Heart right ventricle (tissue), 16 donors: ENCODE measurements at places on chromosomes 2 and 18. TPM values are rescaled to one million over a fixed set of nuclear protein-coding genes. Genes with fewer than 3 reads are reported as not detected.

Gene ALK
- total RNA-seq, result 0.09 TPM

Gene NEU2
- not detected for total RNA-seq

Gene CLEC4F
- total RNA-seq, result not detected

Gene DYSF
- total RNA-seq, result 77.1 TPM

Gene CYS1
- 7.2 TPM for total RNA-seq

Gene ANKRD53
- not detected for total RNA-seq

- peaks cover 5% of the 10 kb centered on the region for H3K4me1 ChIP-seq
- DNase-seq, result peak; percentile 72
- H3K36me3 ChIP-seq, result no peaks in the 10 kb centered on the region
- no peak overlapping the region for H3K4me3 ChIP-seq
Observed at GRCh38 chr2:238864207-238865014, 16.5 kb downstream of the TWIST2 start.

GRCh38 chr2:163266772-163267171, 428.2 kb upstream of the KCNH7 start:
- no peak for DNase-seq
- H3K36me3 ChIP-seq, result no peaks in the 10 kb centered on the region
- no peak overlapping the region for H3K27ac ChIP-seq
- H3K4me1 ChIP-seq, result no peaks in the 10 kb centered on the region

DNA sequence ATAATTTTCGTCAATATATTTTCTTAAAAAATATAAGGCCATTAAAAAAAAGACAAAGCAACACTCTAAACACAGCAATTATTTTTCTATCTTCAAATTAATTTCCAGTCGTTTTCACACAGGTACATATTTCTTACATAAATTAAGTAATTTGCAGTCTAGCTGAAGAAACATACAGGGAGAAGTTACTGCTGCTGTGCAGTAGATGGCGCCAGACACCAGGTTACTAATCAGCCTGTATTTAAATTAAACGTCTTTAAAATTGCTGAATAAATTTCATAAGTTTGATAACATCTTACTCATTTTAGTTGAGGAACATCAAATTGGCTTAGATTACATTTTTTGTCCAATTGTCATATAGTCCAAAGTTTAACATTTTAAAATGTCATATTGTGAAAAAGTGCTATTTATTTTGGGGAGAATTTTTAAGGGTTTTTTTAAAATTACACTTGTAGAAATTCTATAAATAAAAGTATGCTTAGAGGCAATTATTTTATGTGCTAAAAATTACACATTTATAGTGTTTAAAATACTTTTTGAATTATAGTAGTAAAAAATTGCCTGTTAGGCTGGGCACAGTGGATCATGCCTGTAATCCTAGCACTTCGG, 88.4 kb downstream of the PMAIP1 start:
- no peaks in the 10 kb centered on the region for H3K36me3 ChIP-seq
- no peak overlapping the region for H3K27ac ChIP-seq
- peaks cover 12% of the 10 kb centered on the region for H3K27me3 ChIP-seq
- H3K4me3 ChIP-seq, result no peak overlapping the region

- no peaks in the 10 kb centered on the region for H3K27me3 ChIP-seq
- no peaks in the 10 kb centered on the region for H3K36me3 ChIP-seq
- peaks cover 15% of the 10 kb centered on the region for H3K4me1 ChIP-seq
- H3K4me3 ChIP-seq, result no peak overlapping the region
Observed at GRCh38 chr2:71066856-71067255, 1.6 kb upstream of the NAGK start.

DNA sequence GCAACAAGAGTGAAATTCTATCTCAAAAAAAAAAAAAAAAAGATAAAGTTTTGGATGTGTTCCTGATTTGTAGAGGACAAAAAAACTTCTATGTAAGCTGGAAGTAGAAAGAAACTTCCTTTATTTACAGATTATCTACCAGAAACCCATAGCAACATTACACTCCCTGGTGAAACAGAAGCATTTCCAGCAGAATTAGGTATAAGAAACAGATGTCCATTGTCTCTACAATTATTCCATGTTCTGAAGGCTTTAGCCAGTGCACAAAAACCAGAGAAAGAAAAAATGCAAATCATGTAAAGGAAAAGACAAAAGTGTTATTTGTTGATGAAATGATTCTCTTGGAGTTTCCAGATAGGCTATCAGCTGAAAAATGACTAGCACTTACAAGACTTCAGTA, 4.9 kb downstream of the TUBB6 start:
- DNase-seq, result no peak
- H3K4me3 ChIP-seq, result no peak overlapping the region
- no peaks in the 10 kb centered on the region for H3K36me3 ChIP-seq
- no peaks in the 10 kb centered on the region for H3K27me3 ChIP-seq

DNA sequence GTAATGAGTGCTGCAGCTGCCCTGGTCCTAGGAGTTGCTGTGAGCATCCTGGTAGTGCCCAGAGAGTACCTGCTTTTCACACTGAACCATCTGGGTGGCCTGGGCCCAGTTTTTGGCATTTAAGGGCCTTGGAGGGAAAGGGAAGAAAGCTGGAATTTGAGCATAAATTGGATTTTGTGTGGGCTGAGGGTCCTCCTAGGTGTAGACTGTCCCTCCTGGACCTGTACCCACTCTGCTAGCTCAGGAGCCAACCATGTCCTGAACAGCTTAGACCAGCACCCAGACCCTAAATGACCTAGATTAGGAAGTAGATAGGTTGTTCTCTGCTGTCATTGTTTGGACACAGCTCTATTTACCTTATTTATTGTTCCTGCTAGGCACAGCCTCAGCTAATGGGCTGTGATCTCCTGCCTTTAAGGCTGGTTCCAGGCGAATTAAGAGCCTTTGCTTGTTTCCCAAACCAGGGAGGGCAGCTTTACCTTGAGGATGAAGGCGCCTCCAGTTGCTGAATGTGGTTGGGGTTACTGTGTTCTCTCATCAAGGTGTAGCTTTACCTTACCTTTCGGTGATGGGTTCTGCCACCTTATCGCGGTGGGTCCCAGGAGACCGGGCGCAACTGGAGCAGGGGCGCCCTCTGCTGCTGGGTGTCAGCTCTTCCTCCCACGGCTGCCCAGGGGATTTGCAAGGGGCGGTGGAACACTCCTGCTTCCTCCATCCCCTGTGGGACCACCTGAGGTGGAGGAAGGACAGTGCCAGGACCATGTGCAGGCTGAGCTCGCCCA, 34.4 kb downstream of the ITGA6 start:
- H3K27me3 ChIP-seq, result no peaks in the 10 kb centered on the region
- peak overlapping the region; percentile 26 for H3K27ac ChIP-seq
- peaks cover 5% of the 10 kb centered on the region for H3K36me3 ChIP-seq
- H3K4me1 ChIP-seq, result no peaks in the 10 kb centered on the region
- no peak overlapping the region for H3K4me3 ChIP-seq
- peak; percentile 58 for DNase-seq

GRCh38 chr2:230356084-230356483, 29.1 kb downstream of the SP140L start:
- H3K4me3 ChIP-seq, result no peak overlapping the region
- H3K27me3 ChIP-seq, result no peaks in the 10 kb centered on the region
- H3K4me1 ChIP-seq, result no peaks in the 10 kb centered on the region
- no peak overlapping the region for H3K27ac ChIP-seq
- H3K36me3 ChIP-seq, result peaks cover 34% of the 10 kb centered on the region

GRCh38 chr2:178632729-178633128, 152.5 kb downstream of the PLEKHA3 start:
- DNase-seq, result no peak
- no peaks in the 10 kb centered on the region for H3K4me1 ChIP-seq
- no peak overlapping the region for H3K4me3 ChIP-seq

GRCh38 chr2:216006164-216006663, 7.1 kb downstream of the MREG start:
- no peaks in the 10 kb centered on the region for H3K36me3 ChIP-seq
- no peak overlapping the region for H3K27ac ChIP-seq
- no peaks in the 10 kb centered on the region for H3K27me3 ChIP-seq
- DNase-seq, result no peak
- H3K4me3 ChIP-seq, result no peak overlapping the region

DNA sequence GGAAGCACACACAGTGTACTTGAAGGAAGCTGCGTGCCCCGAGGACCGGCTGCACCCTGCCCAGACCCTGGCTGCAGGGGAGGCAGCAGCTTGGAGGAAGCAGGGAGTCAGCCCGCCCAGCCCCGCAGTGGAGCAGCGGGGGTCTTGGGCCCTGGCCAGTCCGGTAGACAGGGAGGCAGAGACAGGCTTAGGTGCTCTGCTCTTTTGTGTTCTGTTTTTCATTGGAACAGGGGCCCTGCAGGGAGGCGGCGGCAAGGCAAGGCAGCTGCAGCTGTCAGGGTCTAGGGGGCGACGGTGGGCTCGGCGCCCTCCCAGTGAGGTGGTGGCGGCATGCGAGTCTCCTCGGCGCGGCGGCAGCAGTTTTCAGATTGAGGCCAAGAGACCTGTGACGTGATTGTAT, 53.3 kb upstream of the TFCP2L1 start:
- no peaks in the 10 kb centered on the region for H3K4me1 ChIP-seq
- H3K27me3 ChIP-seq, result no peaks in the 10 kb centered on the region
- H3K27ac ChIP-seq, result no peak overlapping the region
- H3K36me3 ChIP-seq, result peaks cover 52% of the 10 kb centered on the region

GRCh38 chr18:28960146-28960545, 783.2 kb upstream of the CDH2 start:
- H3K4me3 ChIP-seq, result no peak overlapping the region
- no peaks in the 10 kb centered on the region for H3K27me3 ChIP-seq
- DNase-seq, result no peak
- no peaks in the 10 kb centered on the region for H3K36me3 ChIP-seq
- H3K27ac ChIP-seq, result no peak overlapping the region
- H3K4me1 ChIP-seq, result no peaks in the 10 kb centered on the region

DNA sequence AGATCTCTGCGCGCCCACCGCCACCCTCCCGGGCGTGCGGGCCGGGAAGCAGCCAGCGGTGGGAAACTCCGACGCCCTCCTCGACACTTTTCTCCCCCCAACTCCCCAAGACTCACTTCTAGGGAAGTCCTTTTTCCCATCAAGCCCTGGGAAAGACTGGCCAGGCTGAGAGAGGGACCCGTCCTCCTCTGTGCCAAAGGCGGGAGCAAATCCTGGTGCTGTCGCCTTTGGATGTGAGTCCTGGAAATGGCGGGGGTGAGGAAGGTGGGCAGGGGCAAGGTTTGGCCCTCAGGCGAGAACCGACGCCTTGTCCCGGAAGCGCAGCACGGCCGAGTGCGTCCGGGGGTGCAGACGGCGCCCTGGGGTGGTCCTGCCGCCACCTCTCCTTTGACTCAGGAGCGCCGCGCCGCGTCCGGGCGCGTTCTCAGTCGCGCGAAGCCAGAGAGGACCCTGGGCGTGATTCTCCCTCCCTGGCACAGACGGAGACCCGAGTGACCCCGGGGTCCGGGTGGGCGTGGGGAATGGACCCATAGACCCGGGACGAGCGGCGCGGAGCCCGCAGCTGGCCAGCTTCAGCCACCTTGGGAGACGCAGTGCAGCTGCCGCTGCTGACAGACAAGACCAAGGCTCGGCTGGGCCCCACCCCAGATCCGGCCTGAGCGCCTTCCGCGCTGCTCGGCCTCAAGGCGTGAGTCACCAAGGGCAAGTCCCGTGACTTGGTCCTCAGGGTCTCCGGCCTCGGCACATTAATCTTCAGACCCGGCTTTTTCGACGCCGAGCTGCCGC, 3.5 kb upstream of the LBX2 start:
- H3K4me1 ChIP-seq, result peaks cover 77% of the 10 kb centered on the region
- H3K27me3 ChIP-seq, result peaks cover 9% of the 10 kb centered on the region
- peak overlapping the region; percentile 68 for H3K4me3 ChIP-seq
- peak; percentile 83 for DNase-seq

DNA sequence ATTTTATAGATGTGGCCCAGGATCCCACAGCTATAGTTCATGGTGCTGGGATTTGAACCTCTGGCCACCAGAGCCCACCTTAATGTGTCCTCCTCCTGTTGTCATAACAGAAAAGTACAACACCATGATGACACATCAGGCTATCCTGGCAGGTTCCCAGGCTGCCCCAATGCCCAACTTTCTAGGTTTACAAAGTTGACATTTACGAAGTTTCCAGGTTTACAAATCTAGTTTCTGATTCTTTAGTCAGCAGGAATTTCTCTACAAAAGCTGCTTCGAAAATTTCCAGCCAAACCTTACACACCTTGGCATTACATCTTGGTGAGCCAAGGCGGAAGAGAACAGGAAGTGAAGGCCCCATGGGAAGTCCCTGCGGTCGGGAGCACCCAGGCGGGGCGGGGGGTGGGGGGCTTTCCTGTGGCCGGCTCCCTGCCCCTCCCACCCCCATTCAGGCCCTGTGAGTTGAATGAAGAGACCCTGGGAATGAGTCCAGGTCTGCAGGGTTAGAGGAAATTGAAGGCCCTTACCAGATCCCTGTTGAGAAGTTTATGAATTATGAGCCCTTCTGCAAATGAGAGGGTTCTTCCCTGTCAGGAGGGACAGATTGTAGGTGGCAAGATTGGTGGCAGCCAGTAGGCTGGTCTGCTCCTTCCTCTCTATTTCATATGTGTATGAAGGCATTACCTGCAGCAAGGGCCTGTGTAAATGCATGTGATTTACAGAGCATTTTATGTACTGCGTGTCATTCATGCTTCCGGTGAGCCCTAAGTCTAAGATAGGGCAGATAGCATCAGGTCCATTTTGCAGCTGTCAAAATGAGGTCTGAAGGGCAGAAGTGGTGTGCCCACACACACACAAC, 11.1 kb upstream of the IL1RN start:
- peaks cover 6% of the 10 kb centered on the region for H3K4me1 ChIP-seq
- H3K27me3 ChIP-seq, result no peaks in the 10 kb centered on the region
- no peaks in the 10 kb centered on the region for H3K36me3 ChIP-seq

DNA sequence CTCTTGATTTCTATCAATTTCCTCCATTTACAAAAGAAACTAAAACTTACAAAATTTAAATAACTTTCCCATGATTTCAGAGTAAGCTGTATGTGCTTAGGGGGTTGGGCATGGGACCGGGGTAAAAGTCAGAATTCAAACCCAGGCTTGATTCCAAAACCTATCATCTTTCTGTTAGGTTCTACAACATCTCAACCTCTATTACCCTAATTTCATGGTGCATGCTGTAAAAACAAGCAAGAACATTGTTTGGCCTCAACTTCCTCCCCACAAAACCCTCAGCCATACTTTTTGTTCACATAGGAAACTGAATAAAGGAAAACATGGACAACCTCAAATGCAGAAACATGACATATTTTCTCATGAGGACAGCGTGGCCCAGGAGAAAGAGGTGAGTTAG, 59.3 kb downstream of the RDH14 start:
- no peak overlapping the region for H3K27ac ChIP-seq
- H3K4me1 ChIP-seq, result no peaks in the 10 kb centered on the region
- no peak overlapping the region for H3K4me3 ChIP-seq
- no peak for DNase-seq

- H3K36me3 ChIP-seq, result no peaks in the 10 kb centered on the region
- H3K27me3 ChIP-seq, result no peaks in the 10 kb centered on the region
- H3K4me3 ChIP-seq, result no peak overlapping the region
- no peaks in the 10 kb centered on the region for H3K4me1 ChIP-seq
- H3K27ac ChIP-seq, result no peak overlapping the region
Observed at GRCh38 chr2:183389546-183390080, 265.4 kb downstream of the NUP35 start.
